Muscle of leg (tissue), 16 donors: ENCODE measurements at places on chromosomes 2 and 18. TPM values are rescaled to one million over a fixed set of nuclear protein-coding genes. Genes with fewer than 3 reads are reported as not detected.

The LOXL3 gene
- total RNA-seq: 6.1 TPM

DNA sequence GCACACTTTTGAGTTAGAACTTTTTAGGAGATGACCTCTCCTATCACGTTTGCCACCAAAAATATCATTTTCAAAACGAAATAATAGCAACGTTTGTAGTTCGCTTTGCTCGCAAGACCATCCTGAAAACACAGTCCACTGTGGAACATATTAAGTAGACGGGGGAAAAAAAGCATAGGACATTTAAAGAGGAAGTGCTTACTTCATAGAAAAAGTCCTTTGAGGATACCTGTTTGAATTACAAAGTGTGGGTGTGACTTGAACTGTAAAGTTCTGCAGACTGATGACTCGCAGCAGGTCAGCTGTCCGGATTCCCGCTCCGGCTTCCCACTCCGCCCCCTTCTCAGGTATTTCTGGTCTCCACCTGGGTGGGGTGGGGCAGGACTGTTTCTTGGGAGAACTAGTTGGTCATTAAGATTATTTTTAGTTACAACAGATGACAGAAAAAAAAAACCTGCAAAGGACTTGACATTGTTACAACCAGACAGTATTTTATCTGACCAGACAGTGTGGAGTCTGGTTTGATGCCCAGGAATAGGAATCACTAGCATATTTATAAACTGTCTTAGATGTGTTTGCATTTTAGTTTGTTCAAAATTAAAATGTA is 13.3 kb downstream of the CNOT11 start:
- DNase-seq: no peak

GRCh38 chr18:58362829-58363271 is 266.0 kb downstream of the ALPK2 start:
- DNase-seq: no peak

GRCh38 chr2:59627599-59627998 is 925.9 kb downstream of the BCL11A start:
- peak; percentile 9 for DNase-seq

GRCh38 chr2:39615675-39616074 is 50.0 kb upstream of the TMEM178A start:
- DNase-seq: no peak

The SPOPL gene
- total RNA-seq: 12.1 TPM

The NEU2 gene
- total RNA-seq: not detected

The IL1R1 gene
- total RNA-seq: 7.5 TPM

DNA sequence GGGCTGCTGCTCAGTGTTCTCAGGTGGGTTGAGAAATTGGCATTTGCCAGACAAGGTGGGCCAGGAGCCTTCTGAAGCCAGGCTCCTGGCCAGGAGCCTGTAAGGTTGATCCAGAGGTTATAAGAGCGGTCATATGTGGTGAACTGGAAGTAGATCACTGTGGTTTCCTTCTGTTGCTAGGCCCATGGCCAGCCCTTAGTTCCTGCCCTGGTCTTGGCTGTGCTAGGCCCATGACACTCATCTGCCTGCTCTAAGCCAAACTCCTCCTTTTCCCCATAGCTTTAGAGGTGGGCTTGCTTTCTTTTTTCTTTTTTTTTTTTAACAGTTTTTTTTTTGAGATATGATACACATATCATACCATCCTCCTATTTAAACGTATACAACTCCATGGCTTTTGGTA is 5.0 kb upstream of the MGAT5 start:
- DNase-seq: no peak

DNA sequence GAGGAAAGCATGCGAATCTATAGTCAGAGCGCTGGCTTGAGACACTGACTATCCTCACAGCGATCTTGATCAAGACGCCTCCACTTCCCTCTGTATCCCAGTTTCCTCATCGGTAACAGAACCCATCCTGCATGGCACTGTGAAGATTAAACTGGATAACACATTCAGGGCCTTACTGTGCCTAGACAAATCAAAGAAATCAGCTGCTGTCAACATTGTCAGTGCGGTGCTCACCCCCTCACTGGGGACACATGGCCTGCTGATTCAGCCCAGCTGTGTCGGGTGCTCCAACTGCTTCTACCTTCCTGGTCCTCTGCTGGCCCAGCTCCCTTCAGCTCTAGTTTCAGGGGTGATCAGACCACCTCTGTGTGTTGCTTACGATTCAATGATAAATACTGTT is 268.6 kb upstream of the AGAP1 start:
- no peak for DNase-seq

The OXER1 gene
- 2.2 TPM for total RNA-seq

GRCh38 chr18:811892-812375 is at the start of gene YES1:
Gene YES1, minus strand, starts transcription at chr18:812242. Its CDS starts 55,415 bp downstream, at chr18:756827.
- peak; percentile 56 for DNase-seq

DNA sequence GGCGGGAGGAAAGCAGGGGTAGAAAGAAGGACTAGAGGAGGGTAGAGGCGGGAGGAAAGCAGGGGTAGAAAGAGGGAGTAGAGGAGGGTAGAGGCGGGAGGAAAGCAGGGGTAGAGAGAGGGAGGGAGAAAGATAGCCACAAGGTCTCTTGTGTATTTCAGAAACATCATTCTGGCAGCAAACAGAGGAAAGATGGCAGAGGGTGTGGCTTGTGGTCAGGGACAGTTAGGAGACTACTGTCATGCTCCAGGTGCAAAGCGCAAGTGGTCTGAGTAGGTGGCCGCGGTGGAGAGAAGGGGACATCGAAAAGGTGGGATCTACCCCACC is 82.4 kb upstream of the TAF1B start:
- DNase-seq: no peak

DNA sequence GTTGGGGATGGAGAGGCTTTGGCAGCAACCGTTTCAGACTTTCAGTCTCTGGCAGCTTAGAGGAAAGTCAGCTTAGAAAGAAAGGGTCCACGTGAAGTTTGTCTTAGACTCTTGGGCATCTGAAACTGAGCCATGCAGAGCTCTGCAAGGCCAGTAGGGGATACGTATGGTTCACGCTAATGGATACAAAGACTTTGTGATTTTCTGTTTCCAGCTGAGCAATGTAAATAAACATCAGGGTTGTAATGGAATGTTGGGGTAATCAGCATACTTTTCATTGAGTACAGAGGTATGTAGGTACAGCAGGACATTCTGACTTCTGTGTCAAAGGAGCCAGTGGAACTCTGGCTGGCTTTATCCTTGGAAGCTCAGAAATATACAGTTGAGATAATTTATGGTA is 31.0 kb downstream of the RALB start:
- no peak for DNase-seq

GRCh38 chr2:62381656-62382055 is 124.3 kb downstream of the TMEM17 start:
- peak; percentile 62 for DNase-seq

DNA sequence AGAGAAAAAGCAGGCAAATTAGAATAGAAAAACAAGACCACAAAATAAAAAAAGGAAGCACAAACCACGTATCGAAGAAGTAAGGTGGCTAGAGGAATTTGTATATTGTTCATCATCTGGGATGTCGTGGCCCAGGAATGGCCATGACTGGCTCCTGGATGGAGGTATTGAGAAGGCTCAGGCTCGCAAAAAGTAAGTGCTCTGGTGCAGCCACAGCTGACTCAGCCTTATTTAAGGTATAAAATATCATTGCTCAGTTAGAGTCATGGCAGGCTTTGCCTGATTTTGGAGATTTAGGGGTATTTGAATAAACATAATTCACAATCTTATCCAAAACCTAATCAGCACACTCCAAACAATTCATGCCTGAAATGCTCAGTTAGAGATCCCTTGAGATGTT is 78.4 kb upstream of the FANCL start:
- no peak for DNase-seq

DNA sequence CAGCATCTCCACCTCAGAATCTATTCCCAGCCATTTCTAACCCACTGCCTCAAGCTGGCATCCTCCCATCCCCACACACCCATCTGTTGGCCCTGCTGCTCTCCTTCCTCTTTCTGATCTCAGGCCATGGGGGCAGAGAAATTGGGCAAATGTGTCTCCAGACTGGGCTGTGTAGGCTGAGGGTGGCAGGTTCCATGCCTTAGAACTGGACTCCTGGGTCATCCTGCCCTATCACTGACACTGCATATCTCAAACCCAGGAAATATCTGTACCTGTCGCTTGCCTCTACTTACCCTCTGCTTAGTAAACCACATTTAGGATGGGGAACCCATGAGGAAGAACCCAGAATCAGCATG is 1.8 kb downstream of the WNT10A start:
- DNase-seq: no peak

DNA sequence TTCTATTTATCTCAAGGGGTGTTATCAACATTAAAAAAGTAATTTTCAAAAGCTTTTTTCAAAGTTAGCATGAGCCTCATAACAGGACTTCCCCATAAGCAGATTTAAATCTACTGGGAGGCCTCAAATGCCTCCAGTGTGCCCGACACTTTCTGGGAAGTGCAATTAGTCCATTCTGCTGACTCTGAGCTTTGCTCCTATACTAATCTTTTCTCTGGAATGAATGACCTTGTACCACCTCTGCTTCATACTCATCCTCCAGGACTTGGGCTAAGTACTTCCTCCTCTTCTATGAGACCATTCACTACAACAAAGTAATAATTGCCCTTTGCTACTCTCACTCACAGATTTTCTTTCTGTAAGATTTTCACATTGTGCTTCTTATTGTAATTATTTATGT is 111.1 kb downstream of the RIT2 start:
- no peak for DNase-seq

- no peak for DNase-seq
Measured at GRCh38 chr2:103868396-103868795, 985.5 kb upstream of the POU3F3 start.

- DNase-seq: no peak
Measured at GRCh38 chr2:61377046-61377445, 93.8 kb downstream of the USP34 start.

- DNase-seq: peak; percentile 2
Measured at GRCh38 chr18:34492652-34493051, 217.4 kb upstream of the DTNA start.

The IL36G gene
- 0.31 TPM for total RNA-seq

- no peak for DNase-seq
Measured at GRCh38 chr2:201973305-201973928, 60.2 kb upstream of the FZD7 start.

GRCh38 chr18:48819276-48819675 is 131.5 kb downstream of the SMAD7 start:
- DNase-seq: no peak

The BOLA3 gene
- 31.0 TPM for total RNA-seq

- DNase-seq: no peak
Measured at GRCh38 chr2:234512884-234513669, 16.2 kb upstream of the ARL4C start.

DNA sequence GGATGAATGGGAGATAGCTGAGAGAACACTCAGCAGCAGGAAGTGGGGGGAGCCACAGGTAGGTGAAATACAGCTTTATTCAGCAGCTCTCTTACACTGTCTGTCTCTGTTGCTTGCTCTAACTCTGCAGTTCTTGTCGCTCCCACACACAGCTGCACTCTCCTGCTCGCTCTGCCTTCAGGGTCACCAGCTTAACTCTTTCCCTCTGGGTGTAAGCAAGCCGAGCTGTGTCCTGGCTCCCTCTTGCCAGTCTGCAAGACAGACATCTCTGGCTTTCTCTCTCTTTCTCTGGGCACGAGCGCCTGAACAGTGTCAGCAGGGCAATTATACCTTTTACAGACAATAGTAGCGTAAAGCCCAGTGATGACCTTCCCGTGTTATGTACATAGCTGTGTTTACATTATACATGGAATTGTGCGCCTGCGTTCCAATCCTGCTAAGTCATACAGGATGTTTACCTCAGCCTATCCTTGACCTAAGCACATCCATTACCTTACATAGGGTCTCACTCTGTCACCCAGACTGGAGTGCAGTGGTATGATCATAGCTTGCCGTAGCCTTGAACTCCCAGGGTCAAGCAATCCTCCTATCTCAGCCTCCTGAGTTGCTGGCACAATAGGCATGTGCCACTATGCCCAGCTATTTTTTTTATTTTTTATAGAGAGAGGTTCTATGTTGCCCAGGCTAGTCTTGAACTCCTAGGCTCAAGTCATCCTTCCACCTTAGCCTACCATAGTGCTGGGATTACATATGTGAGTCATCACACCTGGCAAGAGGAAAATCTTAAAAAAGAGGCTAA is 57.8 kb upstream of the CHN1 start:
- DNase-seq: no peak

The GKN1 gene
- total RNA-seq: 0.09 TPM

DNA sequence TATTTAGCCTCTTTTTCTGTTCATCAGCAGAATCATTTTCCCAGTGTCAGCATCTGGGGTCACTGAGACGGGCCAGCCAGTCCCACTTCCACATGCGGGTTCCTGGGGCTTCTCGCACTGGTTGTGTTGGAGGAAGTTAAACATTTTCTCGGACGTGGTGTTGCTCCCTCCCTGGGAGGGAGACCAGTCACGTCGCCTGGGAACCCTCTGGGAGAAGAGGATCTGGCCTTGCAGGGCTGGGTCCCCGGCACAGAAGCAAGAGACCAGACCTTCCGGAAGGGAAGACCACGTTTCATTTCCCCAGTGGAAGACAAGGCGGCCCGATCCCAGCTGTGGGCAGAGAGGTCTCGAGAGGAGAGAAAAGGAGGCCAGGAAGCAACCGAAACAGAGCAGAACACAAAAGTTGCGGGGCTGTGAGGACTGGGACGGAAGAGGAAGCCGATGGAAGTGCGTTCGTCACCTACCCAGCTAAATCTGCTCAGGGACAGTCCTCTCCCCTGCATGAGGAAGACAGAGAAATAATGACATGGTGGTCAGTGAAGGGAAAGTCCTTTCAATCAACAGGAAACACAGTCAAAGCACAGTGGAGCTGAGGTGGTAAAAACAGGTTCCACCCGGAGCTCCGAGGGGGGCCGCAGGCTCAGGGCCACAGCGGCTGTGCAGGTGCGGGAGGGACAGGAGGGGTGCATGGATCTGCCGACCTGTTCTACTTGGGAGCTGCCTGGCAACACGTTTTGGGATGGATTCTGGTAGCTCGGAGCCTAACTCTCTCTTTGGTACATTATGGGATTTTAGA is 144.4 kb downstream of the MBP start:
- peak; percentile 83 for DNase-seq

- DNase-seq: peak; percentile 19
Measured at GRCh38 chr2:112529757-112530156, 12.5 kb upstream of the POLR1B start.

DNA sequence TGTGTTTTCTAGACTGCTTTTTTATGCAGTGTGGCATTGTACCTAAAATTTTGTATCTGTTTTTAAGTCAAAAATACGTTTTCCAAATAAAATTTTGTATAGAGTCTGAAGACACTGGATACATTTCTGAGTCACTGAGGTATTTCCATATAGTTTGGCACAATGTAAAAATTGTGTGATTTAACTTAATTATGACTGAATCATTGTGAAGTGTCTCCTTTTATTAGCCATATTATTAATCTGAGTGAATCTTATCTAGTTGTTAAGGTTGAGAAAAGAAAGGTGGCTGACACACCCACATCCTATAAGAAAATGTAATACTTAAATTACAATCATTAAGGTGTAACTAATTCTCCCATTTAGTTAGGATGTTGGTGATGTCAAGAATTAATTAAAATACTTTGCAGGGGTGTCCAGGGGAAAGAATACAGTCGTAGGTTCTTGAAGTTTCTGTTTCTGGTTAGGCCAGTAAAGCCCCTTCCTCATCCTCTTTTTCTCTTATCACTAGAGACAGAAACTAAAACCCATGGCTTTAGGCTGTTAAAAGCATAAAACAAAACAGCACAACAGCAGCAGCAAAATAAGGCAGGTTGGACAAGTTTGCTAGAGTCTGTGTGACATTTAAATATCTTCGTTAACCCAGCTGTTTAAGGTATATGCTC is 71.6 kb downstream of the UBE2E3 start:
- DNase-seq: no peak
